ENCODE measurements at places on chromosomes 5 and 9. TPM values are rescaled to one million over a fixed set of nuclear protein-coding genes. Genes with fewer than 3 reads are reported as not detected.

Gene SLC6A7
- total RNA-seq, result not detected

- peak; percentile 76 for DNase-seq
These were observed at the start of gene SH3TC2 for GRCh38 chr5:149063017-149063687. SH3TC2 (minus strand) TSS chr5:149063062; CDS start chr5:149063022, 40 bp downstream.

- DNase-seq, result no peak
These were observed 1.3 kb downstream of the CEL start for GRCh38 chr9:133063159-133063499.

DNA sequence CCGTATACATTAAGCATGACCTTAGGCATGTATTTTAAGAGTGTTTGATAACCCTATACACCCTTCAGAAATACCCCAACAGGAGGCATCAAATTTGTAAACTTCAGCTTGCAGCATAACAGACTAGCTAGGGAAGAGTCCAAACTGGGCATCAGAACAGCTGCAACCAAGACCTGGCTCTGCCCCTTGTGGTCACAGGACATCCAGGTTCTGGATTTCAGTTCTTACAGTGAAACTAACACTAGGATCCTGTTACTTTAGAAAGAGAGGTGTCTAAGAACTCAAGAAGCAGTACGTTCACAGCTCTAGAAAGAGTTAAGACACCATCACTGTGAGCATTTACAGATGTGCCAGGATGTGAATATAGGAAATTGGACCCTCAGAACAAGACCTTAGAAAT lies 229.8 kb downstream of the BNC2 start:
- DNase-seq, result no peak

- DNase-seq, result no peak
These were observed 161.0 kb upstream of the SLC28A3 start for GRCh38 chr9:84501587-84501986.

Gene STK32A
- 1.1 TPM for total RNA-seq

GRCh38 chr5:90294604-90295003 lies 115.0 kb downstream of the CETN3 start:
- DNase-seq, result no peak

- DNase-seq, result no peak
These were observed 245.3 kb downstream of the NFIB start for GRCh38 chr9:14068690-14069089.

Gene CCDC180
- total RNA-seq, result 3.1 TPM

DNA sequence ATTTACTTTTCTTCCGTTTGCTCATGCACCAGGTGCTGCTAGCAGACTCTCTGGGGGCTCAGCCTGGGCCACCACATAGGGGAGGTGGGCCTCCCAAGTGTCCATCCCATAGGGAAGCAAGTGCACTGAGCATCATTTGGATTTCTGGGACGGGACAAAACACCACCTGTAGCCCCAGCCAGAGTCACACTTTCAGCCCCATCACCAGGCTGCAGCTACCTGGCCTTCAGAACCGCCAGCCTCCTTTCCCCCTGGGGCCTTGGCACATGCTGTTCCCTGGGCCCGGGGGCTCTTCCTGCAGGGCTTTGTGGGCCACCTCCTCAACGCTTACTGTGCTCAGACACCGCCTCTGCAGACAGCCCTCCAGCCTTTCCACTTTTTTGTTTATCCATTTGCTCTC lies 19.6 kb upstream of the SUSD3 start:
- no peak for DNase-seq

DNA sequence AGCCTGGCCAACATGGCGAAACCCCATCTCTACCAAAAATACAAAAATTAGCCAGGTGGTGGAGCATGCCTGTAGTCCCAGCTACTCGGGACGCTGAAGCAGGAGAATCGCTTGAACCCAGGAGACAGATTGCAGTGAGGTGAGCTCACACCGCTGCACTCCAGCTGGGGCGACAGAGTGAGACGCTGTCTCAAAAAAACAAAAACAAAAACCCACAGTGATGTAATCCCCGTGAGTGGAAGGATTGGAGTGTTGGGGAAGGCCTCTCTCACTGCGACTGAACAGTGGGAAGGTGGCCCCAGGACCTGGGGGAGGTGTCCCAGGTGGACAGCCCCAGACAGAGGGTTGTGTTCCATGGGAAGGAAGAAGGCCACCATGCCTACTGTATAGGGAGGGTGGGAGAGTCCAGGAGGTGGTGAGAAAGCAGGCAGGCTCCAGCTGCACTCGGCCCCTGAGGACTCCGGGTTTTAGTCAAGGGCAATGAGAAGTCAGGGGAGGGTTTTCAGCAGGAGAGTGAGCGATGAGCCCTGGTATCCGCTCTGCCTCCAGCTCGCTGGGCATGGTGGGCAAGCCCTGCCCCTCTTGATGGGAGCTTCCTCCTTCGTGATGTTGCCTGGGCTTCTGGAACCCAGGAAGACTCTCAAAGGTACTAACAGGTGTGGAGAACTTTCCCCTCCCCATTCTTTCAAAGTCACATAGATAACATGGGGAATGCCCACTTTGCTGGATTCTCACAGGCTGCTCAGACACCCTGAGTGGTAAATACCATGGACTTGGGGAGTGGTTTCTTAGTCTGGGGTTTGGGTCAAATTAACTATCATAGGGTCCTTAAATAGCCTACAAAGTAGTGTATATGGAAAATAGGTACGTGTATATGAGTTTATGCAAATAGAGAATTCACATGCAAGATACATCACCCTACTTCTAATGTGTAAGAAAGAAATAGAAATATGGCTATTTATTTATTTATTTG lies 74.7 kb downstream of the PPARGC1B start:
- DNase-seq, result no peak

DNA sequence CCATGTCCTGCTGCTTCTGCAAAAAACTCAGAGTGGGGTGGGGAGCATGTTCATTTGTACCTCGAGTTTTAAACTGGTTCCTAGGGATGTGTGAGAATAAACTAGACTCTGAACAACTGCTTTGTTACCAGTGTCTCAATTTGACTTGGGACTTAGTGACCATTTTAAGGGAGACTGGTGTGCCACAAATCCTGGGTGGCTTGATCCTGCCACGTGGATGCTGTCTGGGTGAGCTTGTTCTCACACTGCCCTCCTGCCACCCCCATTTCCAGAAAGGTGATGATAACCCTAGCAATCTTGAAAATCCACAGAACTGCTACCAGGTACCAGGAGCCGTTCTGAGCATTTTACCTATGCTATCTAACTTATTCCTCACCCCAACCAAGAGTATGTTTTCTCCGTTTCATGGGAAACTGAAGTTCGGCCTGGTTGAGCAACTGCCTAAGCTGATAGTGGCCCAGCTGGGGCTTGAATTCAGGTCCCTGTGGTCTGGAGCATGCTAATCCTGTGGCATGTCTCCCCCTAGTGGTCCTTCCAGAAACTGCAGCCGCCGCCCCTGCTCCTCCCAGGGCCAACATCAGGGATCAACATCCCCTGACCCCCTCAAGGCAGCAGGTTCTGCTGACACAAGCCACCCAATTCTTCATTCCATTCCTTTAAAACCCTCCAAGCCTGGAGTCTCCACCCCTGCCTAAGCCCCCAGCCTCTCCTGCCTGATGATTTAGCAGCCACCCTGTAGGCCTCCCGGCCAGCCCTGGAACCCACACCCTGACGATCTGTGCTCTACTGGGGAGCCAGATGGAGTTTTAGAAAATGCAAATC lies 2.8 kb downstream of the IL3 start:
- peak; percentile 82 for DNase-seq

Gene FAXDC2
- total RNA-seq, result 24.1 TPM

DNA sequence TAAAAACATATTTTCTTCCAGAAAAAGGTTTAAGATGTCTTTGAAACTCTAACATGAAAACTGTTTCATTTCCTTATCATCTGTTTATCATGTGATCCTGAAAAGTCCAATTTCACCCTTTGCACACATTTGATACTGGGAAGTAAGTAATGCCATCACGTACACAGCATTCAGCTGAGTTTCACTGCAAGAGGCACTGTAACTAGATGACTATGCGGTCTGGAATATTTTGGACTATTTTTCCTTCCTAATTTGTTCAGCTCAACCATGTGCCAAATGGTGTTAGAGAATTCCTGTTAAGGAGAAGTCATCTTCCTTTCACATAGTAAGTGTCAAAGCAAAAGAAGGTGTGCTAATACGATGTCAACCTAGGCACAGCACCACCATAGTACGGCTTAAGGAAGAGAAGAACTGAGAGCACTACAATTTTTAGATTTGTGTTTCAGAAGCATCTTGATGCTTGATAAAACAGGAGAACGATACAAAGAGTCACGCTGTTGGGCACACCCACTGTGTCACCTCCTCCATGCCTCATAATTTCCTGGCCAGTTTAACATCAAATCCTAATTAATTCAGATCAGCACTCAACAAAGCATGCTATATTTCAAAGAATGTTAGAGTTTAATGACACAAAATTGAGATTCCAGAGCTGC lies 77.5 kb downstream of the GNAQ start:
- DNase-seq, result no peak

Gene PCDHA10
- 0.05 TPM for total RNA-seq

- DNase-seq, result no peak
These were observed 138.1 kb downstream of the EMB start for GRCh38 chr5:50302815-50303490.

GRCh38 chr5:157454273-157454672 lies 5.7 kb upstream of the NIPAL4 start:
- DNase-seq, result no peak

DNA sequence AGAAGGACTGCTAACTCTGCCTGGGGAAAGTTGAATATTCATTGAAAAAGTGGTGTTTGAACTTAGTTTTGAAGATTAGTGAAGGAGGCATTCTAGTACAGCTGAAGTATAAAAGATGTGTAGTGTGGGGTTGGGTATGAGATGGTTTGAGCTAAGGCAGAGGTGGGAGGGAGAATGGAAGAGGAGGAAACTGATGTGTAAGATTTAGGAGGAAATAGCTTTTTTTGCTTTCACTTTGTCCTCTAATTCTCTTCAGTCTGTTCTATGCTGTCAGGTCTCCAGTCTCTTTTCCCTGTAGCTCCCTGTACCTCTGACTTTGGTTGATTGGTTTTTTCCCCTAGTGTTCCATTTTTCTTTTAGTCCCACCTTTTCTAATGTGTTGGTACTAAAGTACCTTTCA lies 9.0 kb downstream of the CREBRF start:
- DNase-seq, result no peak

DNA sequence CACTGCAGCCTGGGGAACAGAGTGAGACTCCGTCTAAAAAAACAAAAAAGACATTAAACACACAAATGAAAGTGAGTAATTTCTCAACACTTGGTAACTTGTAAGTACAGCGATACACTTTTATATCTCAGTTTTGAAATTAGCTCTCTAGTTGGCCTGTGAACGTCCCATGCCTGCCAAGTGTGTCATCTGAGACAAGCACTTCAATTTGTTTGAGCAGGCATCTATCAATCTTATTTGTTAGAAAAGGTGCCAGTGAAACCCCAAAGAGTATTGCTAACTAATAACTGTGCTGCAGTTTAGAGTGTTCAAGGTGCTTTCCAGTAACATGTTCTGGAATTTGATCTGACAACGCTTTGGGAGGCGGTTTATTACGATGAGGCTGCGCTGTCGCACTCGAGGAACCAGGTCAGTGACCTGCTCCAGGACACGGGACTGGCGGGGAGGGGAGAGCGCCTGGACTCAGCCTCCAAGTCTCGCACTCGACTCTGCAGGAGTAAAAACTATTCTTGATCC lies 1.1 kb upstream of the SPIN1 start:
- DNase-seq, result no peak

GRCh38 chr5:158805195-158805594 lies 294.5 kb downstream of the EBF1 start:
- DNase-seq, result no peak

- no peak for DNase-seq
These were observed 58.3 kb downstream of the BAAT start for GRCh38 chr9:101326501-101326900.

DNA sequence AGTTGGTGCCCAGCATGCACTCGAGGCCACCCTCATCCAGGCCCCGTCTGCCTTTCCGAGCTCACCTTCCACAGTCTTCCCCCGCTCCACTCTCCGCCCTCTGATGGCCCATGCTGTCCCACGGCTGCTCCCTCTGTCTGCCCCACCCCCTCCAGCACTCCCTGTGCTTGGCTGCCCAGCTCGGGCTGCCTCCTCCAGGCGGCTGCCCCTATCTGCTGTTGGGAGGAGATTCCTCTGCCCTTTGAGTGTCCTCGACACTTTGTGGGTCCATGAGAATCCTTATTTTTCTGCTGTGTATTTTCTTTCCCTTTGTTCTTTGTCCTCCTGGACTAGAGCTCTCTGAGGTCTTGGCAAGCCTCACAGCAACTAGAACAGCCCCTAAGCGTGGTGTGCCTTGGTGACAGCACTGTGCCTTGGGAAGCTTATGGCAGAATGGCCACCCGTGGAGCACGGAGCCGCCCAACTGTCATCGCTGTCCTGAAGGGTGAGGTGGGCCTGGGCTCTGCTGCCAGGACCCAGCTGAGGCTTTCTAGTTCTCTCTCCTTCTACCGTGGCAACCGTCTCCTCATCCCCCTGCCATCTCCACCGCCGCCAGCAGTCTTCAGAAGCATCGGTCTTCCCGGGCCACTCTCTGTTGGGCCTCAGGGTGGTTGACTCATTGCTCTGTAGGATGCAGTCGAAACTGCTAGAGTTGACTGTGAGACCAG lies 5.2 kb downstream of the NTMT1 start:
- peak; percentile 66 for DNase-seq

- DNase-seq, result no peak
These were observed 50.1 kb upstream of the TTC39B start for GRCh38 chr9:15357050-15357653.

Gene SLC38A9
- 6.3 TPM for total RNA-seq

Gene FAM221B
- total RNA-seq, result not detected

- DNase-seq, result no peak
These were observed 132.1 kb downstream of the PHF2 start for GRCh38 chr9:93708289-93708986.

- no peak for DNase-seq
These were observed 880 bp downstream of the CARD19 start for GRCh38 chr9:93096811-93097382.

DNA sequence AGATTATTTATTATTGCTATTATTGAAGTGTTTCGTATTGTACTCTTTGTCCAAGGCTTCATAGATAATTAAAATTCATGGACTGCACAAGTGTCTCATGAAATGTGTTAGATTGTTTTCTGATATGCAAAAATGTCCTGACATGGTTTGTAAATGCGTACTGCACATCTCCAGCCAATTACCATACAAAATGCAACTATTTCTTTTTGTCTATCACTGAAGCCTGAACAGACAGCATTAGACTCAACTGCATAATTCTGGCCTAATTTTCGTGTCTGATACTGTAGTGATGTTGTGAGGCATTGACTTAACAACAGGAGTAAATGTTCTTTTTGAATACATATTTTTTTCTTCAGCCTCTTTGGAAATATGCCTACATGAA lies 498.2 kb upstream of the CD180 start:
- no peak for DNase-seq

All from Right ventricle myocardium superior (tissue), 1 donor.